ENCODE measurements at places on chromosomes 3 and 15. TPM values are rescaled to one million over a fixed set of nuclear protein-coding genes. Genes with fewer than 3 reads are reported as not detected.
A peak's percentile ranks its signal among the peaks of the same experiment; 100 is the strongest.

DNA sequence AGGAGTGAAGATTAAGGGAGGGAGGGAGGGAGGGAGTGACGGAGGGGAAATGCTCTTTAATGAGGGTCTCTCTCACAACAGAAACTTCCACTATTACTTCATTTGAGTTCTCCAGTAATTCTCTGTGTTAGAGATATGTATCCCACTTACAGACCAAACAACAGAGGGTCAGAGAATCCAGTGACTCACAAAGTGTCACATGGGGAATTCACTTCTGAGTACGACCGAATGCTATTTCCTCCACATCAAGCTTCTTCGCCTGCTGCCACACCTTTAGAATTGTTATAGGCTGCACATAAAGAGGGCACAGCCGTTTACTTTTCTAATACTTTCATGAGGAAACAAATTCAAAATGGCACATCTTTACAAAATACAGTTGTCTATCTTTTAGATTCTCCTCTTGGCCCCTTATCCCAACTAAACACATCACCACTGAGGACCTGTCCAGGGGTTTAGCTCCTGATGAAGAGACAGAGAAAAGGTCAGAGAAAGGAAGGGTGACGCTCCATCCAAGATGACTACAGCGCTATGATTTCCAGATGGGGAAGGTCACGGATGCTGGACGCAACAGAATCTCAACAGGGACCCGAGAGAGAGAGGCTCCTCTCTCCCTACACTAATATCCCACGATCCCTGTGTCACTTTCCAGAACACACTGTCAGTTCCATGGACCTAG lies 119.0 kb downstream of the XXYLT1 start:
- peaks cover 21% of the 10 kb centered on the region for H3K4me1 ChIP-seq
- DNase-seq: no peak
- no peak overlapping the region for H3K4me3 ChIP-seq
- peaks cover 2% of the 10 kb centered on the region for H3K36me3 ChIP-seq
- no peak overlapping the region for H3K27ac ChIP-seq

DNA sequence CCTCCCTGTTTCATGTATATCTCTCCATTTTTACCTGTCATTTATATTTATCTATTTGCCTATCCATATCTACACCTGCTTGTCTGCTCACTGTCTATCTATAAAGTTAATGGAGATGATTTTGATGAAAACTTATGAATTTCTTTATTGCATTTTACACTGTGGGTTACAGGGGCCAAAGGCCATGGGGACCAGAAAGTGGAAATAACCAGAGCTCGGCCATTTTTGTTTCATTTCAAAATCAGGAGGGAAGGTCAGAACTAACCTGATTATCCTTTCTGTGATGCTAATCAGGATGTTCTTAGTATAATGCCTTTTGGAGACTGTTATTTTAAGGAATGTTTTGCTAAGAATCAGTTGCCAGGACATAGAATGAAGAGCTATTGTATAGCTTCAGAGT lies 147.2 kb downstream of the LPP start:
- DNase-seq: no peak
- H3K27ac ChIP-seq: no peak overlapping the region
- no peaks in the 10 kb centered on the region for H3K27me3 ChIP-seq
- peaks cover 13% of the 10 kb centered on the region for H3K4me1 ChIP-seq
- H3K36me3 ChIP-seq: no peaks in the 10 kb centered on the region

DNA sequence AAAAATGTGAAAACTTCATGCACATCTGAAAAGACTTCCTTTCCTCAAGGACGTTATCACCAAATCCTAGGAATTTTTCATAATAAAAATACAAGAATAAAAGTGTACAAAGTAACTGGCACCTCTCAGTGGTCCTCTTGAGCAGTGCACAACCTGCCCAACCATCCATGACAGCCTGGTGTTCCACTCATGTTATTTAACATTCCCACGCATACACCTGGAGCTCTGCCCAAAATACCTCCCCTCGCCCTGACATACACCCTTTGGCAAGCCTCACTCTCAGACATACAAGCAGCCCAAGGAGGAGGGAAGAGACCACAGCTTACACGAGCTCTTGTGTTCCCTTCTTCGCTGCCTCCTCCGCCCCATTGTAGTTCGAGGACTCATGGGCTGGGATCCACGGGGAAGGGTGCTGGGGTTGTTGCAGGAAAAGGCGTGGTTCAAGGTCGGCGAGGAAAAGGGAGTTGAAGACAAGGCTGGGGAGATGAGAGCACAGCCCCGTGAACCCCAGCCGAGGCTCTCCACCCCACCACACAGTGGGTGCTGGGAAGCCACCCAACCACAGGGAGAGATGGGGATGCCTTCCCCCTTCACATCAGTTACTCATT lies 23.3 kb downstream of the GRIP2 start:
- no peak overlapping the region for H3K4me3 ChIP-seq
- H3K27me3 ChIP-seq: no peaks in the 10 kb centered on the region
- peak; percentile 14 for DNase-seq
- H3K36me3 ChIP-seq: no peaks in the 10 kb centered on the region

DNA sequence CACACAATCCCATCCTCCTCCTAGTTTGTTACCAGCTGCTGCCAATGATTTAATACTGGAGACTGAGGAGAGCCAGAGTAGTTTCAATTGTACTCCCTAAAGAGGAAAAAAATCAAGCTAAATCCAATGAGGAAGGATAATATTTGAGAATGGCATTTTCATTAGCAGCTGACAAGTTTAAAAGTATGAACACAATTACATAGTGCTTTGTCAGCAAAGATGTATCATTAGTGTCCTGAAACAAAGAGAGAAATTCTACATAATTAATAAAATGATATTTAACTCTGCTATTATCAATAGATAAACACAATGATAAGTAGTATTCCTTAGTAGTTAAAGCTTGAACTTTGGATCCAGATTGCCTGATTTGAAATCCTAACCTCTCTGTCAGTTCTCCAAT lies 163.9 kb downstream of the FGF12 start:
- no peak overlapping the region for H3K4me3 ChIP-seq
- H3K27ac ChIP-seq: no peak overlapping the region
- no peak for DNase-seq
- no peaks in the 10 kb centered on the region for H3K36me3 ChIP-seq

- H3K27ac ChIP-seq: no peak overlapping the region
- H3K27me3 ChIP-seq: no peaks in the 10 kb centered on the region
- no peaks in the 10 kb centered on the region for H3K4me1 ChIP-seq
- H3K36me3 ChIP-seq: peaks cover 13% of the 10 kb centered on the region
- H3K4me3 ChIP-seq: no peak overlapping the region
These were observed 160.7 kb upstream of the TNIK start for GRCh38 chr3:171620825-171621434.

- DNase-seq: no peak
- no peaks in the 10 kb centered on the region for H3K36me3 ChIP-seq
- H3K4me1 ChIP-seq: no peaks in the 10 kb centered on the region
- H3K27ac ChIP-seq: no peak overlapping the region
- H3K27me3 ChIP-seq: no peaks in the 10 kb centered on the region
These were observed 7.5 kb upstream of the ST6GAL1 start for GRCh38 chr3:186922790-186923189.

GRCh38 chr15:93165734-93166470 lies 76.9 kb upstream of the RGMA start:
- no peak overlapping the region for H3K4me3 ChIP-seq
- H3K36me3 ChIP-seq: no peaks in the 10 kb centered on the region
- H3K27ac ChIP-seq: no peak overlapping the region
- DNase-seq: no peak
- H3K4me1 ChIP-seq: no peaks in the 10 kb centered on the region

Gene BNC1
- total RNA-seq: not detected

Gene CHSY1
- total RNA-seq: 68.9 TPM

Gene BTLA
- not detected for total RNA-seq

Gene CASR
- total RNA-seq: 0.02 TPM

Gene CLDN18
- total RNA-seq: not detected

Gene BSN
- 2.4 TPM for total RNA-seq

Gene GRAMD2A
- total RNA-seq: 1.3 TPM

Data from H9 (cell line).